Activated T-helper 9 cell treated with anti-CD3 and anti-CD28 coated beads, Interleukin-2, amount 50 U/mL, for 16 hours (primary cell): ENCODE measurements at places on chromosomes 11 and 22.

DNA sequence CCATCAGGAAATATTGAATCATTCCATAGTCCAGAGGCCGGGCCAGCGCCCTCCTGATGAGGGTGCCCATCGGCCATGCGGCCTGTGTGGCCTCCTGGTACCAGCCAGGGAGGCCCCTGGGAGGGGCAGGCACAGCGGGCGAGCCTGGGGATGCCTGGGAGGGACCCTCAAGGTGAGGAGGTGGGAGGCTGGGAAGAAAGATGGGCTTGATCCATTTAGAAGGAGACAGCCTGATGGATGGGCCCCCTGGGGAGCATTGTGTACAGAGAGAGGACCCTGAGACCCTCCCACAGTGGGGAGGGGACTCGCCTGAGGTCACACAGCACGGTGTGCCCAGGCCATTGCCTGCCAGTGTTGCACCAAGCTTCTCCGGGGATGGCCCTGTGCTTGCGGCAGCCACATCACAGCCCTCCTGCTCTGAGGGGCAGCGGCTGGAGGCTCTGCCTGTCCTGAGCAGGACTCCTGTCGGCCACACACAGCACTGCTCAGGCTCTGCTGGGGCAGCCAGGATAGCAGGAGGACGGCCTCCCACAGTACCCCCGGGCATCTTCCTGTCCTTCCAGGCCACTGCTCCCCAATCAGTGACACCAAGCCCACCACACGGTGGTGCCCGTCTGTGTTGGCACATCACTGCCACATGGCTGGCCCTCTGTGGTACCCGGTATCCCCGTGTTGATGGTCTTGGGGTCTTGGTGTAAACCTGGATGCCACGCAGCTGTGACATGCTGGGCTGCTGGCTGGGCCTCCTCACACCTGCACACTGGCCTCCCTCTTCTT, 290.0 kb downstream of the TBC1D22A start:
- no peak for DNase-seq

GRCh38 chr11:31449040-31449439, 60.4 kb downstream of the IMMP1L start:
- no peak for DNase-seq

DNA sequence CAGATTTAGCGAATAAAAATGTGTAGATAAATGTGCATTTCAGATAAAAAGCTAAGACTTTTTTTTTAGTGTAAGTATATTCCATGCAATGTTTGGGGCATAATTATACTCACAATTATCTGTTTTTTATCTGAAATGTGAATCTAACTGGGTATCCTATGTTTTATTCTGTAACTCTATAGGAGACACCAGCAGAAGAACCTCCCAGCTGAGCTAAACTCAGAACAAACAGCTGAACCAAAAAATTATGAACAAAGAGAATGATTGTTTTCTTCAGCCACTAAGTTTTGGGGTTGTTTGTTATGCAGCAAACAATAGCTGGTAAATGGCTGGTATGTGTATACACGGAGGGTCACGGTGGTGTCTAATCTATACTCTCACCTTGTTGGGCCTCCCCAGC, 42.9 kb downstream of the FBXO7 start:
- no peak for DNase-seq

DNA sequence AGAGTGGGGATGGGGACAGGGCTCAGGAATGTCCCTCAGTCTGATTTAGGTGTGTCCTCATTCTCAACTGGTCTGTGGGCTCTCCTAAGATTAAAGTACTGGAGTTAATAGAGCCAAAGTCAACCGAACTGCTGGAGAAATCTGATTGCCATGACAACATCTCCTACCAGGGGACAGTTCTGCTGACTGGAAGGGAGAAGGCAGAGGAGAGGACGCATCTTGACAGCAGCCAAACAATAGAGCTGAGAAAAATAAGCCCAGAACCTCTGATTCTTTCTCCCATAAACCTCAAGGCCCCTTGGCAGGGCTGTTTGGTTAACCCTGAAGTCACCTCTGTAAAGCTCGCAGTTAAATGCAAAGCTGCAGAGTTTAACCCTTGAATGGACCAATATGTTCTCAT, 2.8 kb downstream of the KCTD14 start:
- DNase-seq, result no peak

DNA sequence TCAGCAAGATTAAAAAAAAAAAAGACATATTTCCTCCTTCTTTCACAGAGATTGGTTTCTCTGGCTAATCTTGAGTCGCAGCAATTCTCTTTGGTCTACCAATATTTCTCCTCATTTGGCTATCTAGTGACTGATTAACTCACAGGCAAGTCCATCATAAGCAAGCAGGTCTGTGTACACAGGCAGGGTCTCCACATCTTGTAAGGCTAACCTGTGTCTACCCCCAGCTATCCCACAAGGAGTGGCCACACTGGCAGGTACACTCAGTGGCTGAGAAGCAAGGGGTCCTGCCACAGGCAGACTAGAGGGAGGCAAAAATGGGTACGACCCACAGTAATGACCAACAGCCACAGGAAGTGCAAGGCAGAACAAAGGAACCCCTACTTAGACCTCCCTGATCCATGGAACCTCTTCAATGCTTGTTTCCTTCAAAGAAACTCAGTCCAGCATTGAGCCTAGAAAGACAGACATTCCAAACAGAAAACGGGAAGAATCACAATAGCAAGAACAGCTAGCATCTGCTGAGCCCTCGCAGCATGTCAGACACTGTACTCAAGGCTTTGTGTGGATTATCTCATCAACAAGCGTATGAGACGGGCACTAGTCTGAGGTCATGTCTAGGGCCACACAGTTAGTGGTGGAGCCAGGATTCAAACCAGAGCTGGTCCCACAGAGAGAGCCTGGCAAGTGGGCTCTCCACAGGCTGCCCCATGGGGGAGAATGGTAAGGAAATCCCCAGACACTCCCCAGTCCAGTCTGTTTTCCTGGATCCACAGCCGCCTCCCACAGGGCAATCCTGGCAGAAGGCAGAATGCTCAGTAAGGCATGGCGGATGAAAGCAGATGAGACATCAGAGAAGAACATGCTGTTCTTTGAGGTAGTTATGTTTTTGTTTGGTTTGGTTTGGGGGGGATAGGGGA, 34.3 kb downstream of the PLEKHA7 start:
- no peak for DNase-seq

DNA sequence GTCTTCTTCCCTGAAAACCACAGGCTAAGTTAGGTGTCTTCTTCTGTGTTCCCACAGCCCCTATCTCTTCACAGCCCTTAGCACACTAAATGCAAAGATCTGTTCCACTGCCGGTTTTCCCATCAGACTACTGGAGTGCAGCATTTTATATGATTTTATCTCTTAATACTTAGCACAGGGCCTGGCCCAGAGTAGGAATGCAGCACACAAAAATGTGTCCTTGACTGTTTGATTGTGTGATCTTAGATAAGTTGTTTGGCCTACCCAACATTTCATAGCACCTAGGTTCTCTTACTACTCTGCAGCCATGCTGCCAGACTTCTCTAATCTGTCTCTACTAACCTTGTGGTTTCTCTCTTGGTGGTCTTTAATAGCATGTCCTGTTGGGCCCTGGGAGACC, 54.1 kb upstream of the RRM1 start:
- DNase-seq, result no peak

GRCh38 chr11:126115816-126116331, 53.2 kb upstream of the CDON start:
- DNase-seq, result no peak
